ENCODE measurements at places on chromosomes 13 and 19.

DNA sequence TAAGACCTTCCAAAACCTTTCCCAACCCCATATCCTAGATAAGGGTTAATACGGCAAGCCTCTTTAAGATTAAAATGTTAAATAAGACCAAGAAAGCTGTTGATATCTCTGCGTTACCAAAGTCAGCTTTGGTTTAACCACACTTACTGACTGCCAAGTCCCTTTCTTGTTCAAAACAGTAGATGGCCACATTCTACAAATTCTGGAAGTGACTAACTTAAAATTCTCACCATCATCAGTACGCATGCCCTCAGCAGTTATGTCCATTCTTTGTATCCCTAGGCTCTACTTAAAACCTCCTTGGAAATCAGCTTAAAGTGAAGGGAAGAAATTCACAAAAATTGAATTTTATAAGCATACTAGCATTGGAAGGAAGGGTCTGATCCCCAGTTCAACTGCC lies 23.6 kb downstream of the SOHLH2 start:
- no peak for DNase-seq

- DNase-seq, result no peak
These were observed 29.2 kb downstream of the NLRP5 start for GRCh38 chr19:56015756-56016155.

DNA sequence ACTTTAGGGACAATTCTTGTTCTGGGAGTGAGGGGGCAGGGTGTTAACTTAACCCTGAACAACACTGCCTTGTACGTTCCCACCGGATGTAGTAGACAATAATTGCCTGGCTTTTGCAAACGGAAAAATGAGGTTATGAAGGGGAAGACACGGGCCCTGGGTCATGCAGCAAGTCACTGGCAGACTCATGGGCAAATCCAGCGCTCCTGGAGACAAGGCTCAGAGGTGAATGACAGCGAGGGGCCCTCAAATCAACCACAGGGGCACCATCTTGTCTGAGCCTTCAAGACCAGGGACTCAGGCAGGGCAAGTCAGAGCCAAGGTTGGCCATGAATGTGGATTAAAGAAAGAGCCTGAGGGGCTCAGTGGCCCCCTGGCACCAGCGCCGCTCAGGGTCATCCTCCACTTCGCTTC lies 2.8 kb downstream of the RASA3 start:
- DNase-seq, result no peak

DNA sequence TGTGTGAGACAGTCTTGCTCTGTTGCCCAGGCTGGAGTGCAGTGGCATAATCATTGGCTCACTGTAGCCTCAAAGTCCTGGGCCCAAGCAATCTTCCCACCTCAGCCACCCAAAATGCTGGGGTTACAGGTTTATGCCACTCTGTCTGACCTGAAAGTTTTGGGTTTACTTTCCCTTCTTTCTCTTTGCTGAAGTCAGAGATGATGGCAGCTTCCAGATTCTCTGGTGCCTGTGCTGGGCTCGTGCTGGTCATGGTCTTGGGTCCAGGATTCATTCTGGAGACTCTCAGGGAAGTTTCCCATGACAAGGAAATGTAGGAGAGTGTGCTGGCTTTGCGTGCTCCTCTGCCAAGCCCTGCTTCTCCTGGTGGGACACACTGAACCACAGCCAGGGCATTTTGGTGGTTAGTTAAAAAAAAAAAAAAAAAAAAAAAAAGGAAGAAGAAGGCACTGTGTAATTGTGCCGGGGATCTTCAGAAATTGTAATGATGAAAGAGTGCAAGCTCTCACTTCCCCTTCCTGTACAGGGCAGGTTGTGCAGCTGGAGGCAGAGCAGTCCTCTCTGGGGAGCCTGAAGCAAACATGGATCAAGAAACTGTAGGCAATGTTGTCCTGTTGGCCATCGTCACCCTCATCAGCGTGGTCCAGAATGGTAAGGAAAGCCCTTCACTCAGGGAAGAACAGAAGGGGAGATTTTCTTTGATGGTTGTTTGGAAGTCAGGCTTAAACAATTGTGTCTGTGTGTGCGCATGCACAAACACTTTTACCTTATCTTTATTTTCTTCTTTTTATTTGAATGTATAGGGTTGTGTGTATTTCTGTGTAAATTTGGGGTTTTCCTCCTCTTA lies at the start of gene ALOX5AP:
ALOX5AP (plus strand) TSS at position 519 of the 847 bp plus-strand sequence; CDS start at position 582, 63 bp downstream.
- no peak for DNase-seq

DNA sequence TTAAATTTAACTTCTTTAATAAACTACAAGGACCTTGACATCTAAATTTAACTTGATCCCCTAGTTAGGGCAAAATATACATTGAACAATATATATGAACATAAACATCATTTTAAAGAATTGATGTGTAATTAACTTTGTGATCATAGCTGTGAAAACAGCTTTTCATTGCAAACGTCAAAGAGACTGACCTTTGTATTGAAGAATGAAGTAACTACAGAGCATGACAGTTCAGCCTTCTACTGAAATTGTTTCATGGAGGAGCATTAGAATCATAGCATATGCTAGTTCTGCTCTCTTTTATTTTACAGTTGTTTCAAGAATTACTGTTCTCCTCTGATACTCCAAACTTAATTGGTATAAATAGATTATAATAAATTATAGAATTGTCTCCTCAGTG lies 123.4 kb upstream of the PRR20A start:
- DNase-seq, result no peak

DNA sequence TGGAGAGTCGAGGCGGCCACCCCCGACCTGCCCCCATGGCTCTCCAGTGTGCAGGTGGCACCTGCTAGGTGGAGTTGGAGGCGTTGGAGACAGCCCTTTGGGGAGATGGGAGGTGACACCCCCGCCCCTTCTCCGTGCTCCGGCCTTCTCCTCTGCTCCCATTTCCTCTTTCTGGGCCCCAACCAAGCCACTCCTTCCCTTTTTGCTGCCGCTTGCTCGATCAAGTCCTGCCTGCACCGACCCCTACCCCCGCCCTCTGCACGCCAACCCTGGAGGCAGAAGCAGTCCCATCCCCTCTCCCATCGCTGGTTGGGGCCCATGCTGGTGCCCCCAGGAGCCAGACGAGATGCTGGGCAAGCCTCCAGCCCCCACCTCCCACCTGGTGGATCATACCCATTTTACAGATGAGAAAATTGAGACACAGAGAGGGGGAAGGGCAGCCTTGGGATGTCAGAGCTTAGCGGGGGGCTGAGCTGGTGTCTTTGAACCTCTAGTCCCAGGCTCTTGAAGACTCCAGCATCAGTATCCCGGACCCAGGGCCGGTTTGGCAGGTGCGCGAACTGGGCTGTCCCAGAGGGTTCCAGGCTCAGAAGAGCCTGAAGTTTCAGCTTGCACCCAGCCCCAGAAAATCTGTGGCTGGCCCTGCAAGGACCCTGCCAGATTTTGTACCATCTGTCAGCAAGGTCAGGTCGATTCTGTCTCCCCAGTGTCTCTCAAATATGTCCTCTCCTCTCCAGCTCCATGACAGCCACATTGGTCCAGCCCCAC lies 10.3 kb downstream of the GNA15 start:
- DNase-seq, result no peak

GRCh38 chr19:23822735-23823134 lies 64.0 kb upstream of the ZNF681 start:
- no peak for DNase-seq

GRCh38 chr19:1361601-1362386 lies 21.9 kb upstream of the NDUFS7 start:
- DNase-seq, result no peak

DNA sequence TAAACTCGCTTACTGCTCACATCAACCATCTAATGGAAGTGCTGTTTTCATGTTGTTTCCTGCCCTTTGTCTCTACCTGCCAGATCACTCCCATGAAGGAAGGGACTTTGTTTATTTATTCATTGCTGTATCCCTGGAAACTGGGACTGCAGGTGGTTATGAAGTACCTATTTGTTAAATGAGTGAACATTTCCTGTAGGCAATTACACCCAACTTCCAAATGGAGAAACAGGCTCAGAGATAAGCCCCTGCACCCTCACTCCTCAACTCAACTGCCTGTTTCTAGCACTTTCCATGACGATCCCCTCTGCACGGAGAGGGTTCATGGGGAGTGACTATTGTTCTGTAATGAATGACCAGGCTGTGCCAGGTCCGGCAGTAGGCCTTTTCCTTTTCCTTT lies 1.9 kb upstream of the SELENOW start:
- DNase-seq, result no peak

DNA sequence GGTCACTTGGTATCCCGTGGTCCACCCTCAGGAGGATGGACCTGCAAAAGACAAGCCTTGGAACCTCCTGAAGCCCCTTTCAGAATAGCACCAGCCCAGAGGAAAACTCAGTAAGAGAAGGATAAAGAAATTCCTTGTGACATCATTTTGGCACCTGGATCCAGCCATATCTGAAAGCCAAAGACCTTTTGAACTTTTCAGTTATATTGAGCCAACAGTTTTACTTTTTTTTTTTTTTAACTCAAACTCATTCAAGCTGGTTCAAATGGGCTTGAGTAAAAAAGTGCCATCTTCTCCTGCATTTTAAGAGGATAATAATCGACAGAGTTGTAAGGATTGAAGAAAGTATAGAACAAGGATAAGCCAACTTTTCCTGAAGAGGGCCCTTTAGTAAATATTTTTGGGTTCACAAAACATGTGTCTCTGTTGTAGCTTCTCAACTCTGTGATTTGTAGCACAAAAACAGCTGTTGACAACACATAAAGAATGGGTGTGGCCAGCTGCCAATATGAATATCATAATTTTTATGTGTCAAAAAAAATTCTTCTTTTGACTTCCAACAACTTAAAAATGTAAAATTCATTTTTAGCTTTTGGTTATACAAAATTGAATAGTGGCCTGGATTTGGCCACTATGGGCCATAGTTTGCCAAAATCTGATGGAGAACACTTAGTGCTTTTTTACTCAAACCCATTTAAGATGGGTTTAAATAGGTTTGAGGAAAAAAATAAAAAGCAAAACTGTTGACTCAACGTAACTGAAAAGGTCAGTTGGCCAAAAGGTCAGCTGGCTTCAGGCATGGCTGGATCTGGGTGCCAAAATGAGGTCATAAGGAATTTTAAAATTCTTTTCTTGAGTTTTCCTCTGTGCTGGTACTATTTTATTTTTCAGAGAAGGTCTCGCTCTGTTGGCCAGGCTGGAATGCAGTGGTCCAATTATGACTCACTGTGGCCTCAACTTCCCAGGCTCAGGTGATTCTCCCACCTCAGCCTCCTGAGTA lies 50.7 kb downstream of the ACSBG2 start:
- DNase-seq, result no peak

DNA sequence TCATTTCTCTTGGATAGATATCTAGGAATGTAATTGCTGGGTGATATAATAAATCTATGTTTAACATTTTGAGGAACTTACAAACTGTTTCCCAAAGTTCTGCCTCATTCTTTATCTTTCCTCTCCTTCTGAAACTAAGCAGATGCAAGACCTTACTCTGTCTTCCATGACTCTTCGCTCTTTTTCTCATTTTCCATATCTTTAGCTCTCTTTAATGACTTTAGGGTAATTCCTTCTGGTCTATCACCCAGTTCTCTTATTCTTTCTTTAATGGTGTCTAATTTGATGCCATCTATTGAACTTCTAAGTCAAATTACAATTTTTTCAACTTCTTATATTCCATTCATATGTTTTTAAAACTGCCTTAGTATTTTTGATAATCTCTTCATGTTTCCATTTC lies 316.6 kb downstream of the POU4F1 start:
- DNase-seq, result no peak

GRCh38 chr13:49097374-49097773 lies 121.7 kb downstream of the FNDC3A start:
- no peak for DNase-seq

- DNase-seq, result no peak
These were observed 669.9 kb downstream of the PCDH9 start for GRCh38 chr13:66560189-66560588.

- no peak for DNase-seq
These were observed 36.8 kb upstream of the ZNF681 start for GRCh38 chr19:23795462-23795861.

DNA sequence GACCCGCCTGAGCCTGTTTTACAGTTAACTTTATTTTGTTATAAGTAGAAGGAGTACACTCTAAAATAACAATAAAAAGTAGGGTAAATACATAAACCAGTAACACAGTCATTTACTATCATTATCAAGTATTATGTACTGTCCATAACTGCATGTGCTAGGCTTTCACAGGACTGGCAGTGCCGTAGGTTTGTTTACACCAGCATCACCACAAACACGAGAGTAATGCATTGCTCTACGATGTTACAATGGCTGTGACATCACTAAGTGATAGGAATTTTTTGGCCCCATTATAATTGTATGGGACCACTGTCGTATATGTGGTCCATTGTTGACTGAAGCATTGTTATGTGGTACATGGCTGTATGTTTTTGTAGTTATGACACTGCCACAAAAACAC lies 41.3 kb upstream of the SLC7A9 start:
- no peak for DNase-seq

GRCh38 chr19:7515645-7516151 lies at the start of gene ZNF358:
TSS of gene ZNF358 (plus strand) at chr19:7516103. CDS start at chr19:7519243, 3,140 bp downstream.
- DNase-seq, result no peak

GRCh38 chr13:110234532-110234931 lies 72.4 kb downstream of the COL4A1 start:
- no peak for DNase-seq

DNA sequence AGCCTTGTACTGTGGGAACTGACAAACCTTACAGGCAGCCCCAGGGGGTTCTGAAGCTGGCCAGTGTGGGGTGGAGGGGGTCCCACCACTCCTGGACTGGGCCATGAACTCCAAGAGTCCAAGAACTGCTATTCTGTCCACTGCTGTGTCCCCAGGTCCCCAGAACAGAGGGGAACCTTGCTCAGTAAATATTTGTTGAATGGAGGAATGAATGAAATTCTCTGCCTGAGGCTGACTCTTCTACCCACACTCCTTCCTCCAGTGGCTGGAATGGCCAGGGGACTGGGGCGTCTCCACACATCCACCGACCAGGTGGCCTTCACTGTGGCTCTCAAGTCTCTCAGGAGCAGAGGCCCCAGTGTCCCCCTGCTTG lies 11.6 kb downstream of the WIZ start:
- DNase-seq, result no peak

DNA sequence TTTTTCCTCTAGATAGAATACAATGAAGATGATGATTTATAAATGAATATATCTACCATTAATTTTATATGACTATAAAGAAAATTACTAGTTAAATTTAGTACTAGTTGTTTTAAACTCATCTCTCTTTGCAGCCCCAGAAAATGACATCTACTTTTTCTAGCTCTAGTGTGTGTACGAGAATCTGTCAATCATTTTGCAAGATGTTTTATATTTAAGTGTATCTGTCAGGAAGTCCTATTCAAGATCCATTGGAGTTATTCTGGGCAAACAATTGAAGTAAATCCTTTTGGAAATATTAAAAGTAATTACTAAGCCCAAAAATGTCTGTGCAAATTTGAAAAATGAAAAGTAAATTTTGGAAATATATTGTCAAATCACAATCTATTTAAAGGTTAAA lies 144.3 kb upstream of the PCDH9 start:
- no peak for DNase-seq

GRCh38 chr13:47555235-47555634 lies 445.8 kb downstream of the SUCLA2 start:
- no peak for DNase-seq

- DNase-seq, result no peak
These were observed at the start of gene IFI30 for GRCh38 chr19:18173572-18174288. TSS of gene IFI30 (plus strand) at chr19:18173813. CDS start at chr19:18173842, 29 bp downstream.

DNA sequence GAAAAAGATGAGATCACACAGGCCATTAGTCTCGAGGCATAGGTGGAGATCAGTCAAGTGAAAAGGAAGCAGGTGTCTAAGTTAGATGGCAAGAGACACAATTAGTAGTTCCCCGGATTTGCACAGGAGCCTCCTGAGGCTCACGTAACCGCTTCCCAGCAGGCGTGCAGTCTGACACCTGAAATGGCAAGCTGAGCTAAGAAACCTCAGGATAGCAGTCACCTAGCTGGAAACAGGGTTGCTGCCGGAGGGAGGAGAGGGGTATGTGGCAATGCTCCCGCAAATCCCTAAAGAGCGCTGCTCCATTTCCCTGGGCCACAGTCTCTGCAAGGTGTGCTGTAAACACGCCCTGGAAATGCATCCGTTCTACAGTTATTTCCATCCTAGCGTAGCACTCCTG lies 1151.0 kb downstream of the DIAPH3 start:
- DNase-seq, result no peak
